RPMI8226 (cell line): ENCODE measurements at places on chromosomes 2 and 18.

DNA sequence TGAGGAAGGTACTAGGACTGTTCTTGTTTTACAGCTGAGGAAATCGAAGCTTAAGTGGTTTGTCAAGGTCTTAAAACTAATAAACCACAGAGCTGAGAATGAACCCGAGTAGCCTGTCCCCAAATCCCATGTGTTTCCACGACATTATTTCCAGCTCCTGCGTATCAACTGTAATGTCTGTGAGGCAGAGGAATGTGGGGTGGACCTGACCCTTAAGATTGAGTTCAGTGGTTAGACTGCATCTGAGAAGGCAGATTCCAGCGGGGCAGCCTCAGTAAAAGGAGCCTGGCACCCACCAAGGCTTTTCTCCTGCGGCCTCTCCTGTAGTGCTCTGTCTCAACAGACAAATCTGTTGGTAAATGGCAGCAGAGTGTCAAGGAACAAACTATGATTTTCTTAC lies 81.9 kb upstream of the TMEM178A start:
- no peak for DNase-seq

DNA sequence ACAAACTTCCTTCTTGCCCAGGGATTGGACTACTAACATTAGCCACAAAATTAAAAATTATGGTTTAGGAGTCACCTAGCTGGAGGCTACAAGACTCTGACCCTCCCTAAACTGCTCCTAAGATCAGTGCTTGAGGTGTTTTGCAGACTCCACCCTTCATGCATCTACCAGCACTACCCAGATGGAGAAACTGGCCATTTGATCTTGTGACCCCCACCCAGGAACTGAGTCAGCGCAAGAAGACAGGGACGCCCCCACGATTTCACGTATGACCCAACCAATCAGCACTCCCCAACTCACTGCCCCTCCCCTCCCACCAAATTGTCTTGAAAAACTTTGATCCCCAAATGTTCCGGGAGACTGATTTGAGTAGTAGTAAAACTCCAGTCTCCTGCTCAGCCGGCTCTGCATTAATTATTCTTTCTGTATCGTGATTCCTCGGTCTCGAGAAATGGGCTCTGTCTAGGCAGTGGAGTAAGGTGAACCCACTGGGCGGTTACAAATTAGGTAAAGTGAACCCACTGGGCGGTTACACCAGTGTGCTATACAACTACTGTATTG lies 40.1 kb upstream of the CCDC88A start:
- no peak for DNase-seq

DNA sequence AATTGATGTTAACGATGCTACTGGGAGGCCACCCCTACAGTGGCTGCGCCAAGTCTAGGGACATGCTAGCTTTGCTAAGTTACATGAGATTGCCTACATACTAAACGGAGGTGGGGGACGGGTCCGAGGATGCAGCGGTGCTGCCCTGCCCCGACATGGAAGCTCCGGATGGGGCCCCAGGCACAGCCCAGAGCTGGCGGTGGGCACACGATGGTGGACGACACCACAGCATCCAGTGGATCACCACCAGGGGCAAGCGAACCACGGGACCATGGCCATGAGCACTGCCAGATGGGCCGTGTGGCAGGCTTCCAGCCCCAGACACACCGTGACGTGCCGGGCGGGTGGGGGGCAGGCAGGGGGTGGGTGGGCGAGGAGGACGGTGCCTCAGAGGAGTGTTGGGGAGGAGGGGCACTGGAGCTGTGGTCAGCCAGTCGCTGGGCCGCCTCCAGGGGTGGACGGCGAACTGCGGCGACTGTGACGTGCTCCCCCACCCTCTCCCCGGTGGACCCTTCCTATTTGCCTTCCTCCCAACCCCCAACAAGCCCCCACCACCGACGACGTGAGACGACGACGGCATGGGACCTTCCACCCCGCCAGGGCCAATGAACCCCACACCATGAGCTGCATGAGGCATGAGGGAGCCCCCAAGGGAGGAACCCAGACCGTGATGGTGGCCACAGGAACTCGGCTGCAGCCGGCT lies 90.6 kb upstream of the ANKRD30BL start:
- no peak for DNase-seq

- no peak for DNase-seq
Observed at GRCh38 chr2:147067136-147067535, 777.7 kb upstream of the ACVR2A start.

- DNase-seq: no peak
Observed at GRCh38 chr2:17539611-17540092, 844 bp upstream of the VSNL1 start.

- DNase-seq: no peak
Observed at GRCh38 chr2:240635998-240636547, 10.8 kb downstream of the GPR35 start.

DNA sequence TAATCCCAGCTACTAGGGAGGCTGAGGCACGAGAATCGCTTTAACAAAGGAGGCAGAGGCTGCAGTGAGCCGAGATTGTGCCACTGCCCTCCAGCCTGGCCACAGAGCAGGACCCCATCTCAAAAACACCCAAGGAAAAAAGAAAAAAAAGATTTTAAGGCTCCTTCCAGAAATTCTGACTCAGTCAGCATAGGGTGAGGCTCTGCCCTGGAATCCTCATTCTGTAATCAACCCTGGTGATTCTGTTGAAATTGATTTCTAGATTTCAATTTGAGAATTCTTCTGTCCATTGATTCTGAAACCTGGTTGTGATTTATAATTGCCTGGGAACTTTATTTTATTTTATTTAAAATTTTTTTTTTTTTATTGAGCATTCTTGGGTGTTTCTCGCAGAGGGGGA lies 27.1 kb upstream of the VPS4B start:
- DNase-seq: no peak

GRCh38 chr2:53317861-53318260 lies 449.7 kb upstream of the CHAC2 start:
- DNase-seq: no peak

DNA sequence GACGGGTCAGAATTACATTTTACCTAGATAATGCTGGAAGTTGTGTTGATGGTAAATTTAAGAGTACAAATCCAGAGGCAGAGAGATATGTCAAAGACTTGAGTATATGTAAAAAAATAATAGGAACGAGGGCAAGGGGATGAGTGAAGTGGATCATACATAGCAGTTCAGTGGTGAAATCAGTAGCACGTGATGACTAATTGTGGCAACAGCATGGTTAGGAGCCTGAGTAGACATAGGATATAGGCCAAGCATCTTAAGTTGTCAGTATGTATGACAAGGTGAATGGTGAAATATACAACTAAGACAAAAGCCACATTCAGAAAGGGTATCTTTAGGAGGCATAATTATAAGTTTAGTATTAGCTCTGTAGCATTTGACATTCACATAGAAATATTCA lies 826.5 kb upstream of the PIK3C3 start:
- no peak for DNase-seq
